ENCODE measurements at places on chromosomes 16 and 17.

- DNase-seq, result no peak
These were observed 59.9 kb downstream of the TAOK1 start for GRCh38 chr17:29449865-29450671.

GRCh38 chr16:84446596-84447392 lies 57.7 kb downstream of the MEAK7 start:
- no peak for DNase-seq

- DNase-seq, result no peak
These were observed 38.0 kb downstream of the AXIN2 start for GRCh38 chr17:65523411-65523810.

DNA sequence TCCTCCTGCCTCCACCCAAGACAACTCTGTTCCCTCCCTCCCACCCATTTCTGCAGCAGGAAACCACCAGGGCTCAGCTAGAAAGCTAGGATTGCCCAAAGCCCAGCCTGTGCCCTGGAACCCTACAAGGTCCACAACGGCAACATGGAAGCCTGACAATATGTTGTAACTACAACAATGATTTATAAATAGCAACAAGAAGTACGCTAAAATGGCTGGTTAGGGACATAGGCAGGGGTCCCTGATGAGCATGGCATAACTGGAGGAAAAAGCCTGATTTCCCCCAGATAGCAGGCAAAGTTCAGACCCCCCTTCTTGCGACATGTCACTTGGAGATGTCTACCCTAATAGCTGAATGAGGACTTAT lies 6.6 kb downstream of the ST3GAL2 start:
- no peak for DNase-seq

GRCh38 chr17:55668312-55668920 lies 54.2 kb downstream of the TMEM100 start:
- peak; percentile 27 for DNase-seq

DNA sequence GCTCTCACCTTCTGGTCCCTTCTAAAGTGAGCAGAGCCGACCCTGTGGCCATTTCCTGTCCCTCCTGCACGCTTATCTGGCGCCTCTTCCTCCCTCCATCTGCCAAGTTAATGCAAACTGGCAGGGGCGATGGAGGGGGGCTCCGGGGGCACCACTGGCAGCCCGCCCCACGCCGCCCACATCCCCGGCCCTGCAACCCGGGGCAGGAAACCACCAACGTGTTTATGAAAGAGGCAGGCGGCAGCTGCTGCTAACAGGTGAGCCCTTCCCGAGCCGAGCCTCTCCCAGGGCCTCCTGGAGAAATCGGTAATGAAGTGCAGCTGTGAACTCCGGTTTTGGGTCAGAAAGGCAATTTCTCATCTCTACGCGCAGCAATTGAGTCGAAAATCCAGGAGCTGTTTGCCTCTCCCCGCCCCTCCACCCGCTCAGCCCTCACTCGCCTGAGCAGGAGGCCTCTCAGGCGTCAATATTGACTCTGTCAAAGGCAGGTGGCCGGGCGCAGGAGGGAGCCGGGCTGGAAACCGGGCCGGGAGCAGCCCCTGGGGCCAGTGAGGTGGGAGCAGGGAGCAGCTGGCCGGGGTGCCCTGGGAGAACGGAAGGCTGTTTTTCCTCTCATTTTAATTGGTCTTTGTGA lies 164.4 kb upstream of the GSE1 start:
- no peak for DNase-seq

DNA sequence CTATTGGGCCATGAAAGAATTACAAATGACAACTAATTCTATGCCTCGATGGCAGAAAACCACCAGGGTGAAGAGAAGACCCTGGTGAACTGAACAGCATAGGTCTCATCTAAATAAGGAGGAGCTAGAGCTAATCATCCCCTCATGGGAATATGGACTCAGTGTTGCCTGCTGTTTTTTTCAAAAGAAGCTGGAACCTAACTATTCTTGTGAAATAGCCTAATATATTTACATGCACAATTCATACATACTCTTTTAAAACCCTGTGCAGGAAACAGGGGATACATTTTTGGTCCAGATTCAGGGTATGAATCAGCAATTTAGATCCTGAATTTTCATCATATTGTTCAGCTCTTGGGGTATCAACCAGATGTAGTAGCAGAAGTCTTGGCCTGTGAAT lies 560.6 kb downstream of the TOX3 start:
- DNase-seq, result no peak

Data from COLO829 (cell line).